CD8-positive, alpha-beta T cell (primary cell): ENCODE measurements at places on chromosomes 5 and 9.

- no peak for DNase-seq
Measured at GRCh38 chr9:100577776-100578448, at the start of gene CAVIN4. CAVIN4 (plus strand) TSS chr9:100578079; CDS start chr9:100578144, 65 bp downstream.

DNA sequence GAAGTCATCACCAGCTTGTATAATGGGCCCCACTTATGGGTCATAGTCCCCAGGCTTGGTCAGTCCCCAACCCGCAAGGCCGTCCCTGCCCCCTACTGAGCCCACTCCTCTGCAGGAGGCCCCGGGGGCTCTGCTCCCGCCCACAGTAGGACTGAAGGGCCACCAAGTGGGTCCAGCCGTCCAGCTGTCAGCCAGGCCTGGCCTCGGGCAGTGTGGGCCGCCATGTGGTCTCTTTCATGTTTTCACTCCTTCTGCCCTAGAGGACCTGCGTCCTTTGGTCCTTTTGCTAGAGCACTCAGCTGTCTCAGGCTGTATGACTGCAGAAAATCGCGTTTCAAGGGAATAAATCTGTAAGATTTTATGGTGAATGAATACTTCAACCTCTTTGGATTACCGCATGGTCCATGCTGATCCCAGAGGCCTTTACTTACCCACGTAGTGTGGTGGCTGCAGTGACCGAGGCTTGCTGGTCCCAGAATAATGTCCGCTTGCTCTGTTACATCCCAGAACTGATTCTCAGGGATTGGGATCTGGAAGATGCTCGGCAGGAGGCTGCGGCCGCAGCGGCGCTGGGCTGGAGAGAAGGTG, 105.7 kb upstream of the FAM120A start:
- DNase-seq = no peak

DNA sequence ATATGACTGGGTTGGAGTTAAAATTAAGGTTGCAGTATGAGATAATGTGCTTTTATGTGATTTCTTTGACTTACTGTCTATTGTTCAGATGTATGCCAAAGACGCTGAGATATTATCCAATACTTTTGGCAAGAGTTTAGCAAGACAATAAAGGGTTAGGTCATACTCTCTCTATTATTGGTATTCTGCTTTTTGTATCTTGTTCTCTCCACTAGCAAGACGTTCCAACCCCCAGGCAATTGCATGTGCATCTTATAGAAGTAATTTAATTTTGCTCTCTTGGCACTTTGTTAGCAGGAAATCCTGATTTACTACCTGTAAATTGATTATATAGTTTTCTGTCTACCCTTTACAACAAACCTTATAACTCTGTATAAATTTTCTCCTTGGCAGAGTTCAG, 1093.6 kb downstream of the CDH9 start:
- no peak for DNase-seq

GRCh38 chr5:143041461-143041860, 271.3 kb downstream of the ARHGAP26 start:
- DNase-seq = no peak

GRCh38 chr5:72600391-72600981, 93.3 kb upstream of the ZNF366 start:
- DNase-seq = no peak

DNA sequence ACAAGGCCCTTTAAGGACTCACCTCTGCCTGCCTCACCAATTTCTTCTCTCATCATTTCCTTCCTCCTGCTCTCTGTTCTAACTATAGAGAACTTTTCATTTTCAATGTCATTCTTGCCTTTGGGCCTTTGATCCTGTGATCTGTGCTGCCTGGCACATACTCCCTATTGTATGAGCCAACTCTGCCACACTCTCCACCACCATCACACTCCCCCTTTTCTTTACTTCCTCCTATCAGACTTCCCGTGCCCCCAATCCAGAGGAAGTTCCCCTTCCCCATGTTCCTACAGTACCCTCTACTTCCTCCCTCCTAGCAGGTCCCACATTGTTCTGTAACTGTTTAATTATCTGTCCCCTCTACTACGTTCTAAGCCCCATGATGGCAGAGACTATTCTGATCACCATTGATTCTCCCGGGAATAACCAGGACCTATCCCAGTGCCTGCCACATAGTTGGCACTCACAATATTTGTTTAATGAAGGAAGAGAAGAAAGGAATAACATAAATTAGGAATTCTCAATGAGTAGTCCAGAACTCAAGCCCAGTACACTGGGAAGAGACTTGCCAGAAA, 27.5 kb downstream of the ADAM19 start:
- no peak for DNase-seq

- DNase-seq = no peak
Measured at GRCh38 chr9:130837643-130838042, 2.6 kb downstream of the ABL1 start.

DNA sequence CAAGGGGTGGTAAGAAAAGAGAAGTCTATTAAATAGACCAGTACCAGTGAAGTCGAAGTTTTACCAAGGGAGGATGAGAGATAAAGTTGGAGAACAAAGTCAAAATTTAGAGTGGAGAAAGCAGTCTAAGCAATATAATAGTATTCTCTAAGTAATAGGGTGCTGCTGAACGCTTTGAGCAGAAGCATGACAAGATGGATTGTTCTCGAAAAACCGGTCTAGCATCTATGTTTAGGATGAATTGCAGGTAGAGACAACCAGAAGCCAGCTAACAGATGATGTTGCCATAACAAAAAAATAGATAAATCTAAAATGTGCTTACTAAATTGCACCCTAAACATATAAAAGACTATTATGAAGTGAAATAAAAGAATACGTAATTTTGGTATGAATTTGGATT, 237.0 kb downstream of the PRELID2 start:
- no peak for DNase-seq

DNA sequence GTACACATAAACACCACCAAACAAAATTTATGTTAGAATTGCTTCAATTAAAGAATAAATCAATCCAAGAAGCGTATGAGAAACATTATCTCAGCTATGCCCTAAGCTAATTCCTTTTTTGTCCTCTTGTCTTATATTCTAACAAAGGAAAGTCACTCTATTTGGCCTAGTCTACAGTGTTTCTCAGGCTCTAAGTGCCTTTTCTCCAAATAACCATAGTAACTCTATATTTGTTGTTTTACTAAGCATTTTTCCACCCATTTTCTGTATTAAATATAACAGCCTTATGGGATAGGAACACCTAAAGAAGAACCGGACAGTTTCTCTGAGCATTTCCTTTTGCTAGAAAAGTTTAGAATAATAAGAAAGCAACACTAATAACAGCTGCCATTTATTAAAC, 120.1 kb upstream of the MTAP start:
- DNase-seq = no peak

GRCh38 chr5:77957931-77958521, 181.9 kb upstream of the TBCA start:
- no peak for DNase-seq

DNA sequence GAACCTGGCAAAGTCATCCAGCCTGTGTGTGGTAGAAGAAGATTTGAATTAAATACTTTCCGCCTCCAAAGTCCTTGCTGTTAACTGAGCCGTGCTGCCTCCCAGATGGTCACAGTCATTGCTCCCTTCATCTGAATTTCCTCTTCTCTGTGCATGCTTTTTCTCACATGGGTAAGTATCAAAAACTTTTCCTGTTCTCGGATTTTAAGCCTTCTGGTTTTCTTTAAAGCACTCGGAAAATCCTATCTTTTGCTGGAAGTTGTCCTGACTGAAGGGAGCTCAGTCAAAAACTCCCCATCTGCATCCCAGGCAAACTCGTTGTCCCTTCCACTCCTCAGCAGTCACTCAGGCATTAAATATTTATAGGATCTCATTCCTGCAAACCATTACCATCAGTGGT, 290.0 kb upstream of the PIK3R1 start:
- DNase-seq = no peak

- DNase-seq = no peak
Measured at GRCh38 chr5:128174951-128175350, 91.4 kb downstream of the SLC12A2 start.

DNA sequence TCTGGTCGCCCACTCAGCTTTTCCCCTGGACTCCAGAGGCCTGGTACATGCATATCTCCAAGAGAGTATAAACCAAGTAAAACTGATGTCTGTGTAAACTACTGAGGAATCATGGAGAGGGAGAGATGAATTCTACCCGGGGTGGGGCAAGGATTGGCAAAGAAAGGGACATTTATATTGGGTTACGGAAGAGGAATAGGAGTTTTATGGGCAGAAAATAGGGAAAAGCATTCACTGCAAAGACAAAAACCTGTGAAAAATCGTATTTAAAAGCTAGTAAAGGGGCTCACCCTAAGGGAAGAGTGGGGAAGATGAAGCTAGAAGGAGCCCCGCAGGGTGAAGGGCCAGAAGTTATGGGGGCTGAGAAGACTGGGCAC, 248.0 kb upstream of the KLF4 start:
- DNase-seq = no peak

GRCh38 chr5:138712791-138713190, 40.4 kb upstream of the CTNNA1 start:
- DNase-seq = no peak

DNA sequence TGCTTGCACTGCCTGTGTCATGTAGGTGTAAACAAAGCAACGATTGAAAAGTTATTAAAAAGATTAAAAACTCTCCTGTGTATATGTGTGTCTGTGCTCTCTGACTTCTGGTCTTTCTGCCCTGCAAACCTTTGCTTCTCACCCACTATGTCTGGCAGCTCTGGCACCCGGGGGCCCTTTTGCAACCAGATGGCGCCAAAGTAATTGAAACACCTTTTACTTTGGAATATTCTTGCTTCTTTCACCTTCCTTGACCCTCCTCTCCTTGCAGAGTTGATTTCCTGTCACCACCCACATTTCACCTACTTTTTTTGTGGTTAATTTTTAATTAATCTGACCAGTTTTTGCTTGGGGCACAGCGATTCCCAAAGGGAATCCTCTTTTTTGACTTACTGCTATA, 275.5 kb downstream of the ARHGEF28 start:
- DNase-seq = no peak

DNA sequence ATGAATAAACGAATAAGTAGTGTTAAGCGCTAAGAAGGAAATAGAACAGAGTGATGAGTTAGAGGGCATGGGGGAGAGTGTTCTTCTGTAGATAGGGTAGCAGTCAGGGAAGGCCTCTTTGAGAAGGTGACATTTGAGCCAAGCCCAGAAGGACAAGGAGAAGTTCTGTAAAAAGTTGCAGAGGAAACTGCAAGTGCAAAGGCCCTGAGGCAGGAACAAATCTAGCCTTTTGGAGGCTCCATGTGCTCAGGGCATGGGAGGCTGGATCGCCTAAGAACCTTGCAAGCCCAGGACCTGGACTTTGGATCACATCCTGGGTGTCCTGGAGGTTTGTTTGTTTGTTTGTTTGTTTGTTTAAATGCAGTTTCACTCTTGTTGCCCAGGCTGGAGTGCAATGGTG, 8.0 kb downstream of the EIF4E1B start:
- no peak for DNase-seq

DNA sequence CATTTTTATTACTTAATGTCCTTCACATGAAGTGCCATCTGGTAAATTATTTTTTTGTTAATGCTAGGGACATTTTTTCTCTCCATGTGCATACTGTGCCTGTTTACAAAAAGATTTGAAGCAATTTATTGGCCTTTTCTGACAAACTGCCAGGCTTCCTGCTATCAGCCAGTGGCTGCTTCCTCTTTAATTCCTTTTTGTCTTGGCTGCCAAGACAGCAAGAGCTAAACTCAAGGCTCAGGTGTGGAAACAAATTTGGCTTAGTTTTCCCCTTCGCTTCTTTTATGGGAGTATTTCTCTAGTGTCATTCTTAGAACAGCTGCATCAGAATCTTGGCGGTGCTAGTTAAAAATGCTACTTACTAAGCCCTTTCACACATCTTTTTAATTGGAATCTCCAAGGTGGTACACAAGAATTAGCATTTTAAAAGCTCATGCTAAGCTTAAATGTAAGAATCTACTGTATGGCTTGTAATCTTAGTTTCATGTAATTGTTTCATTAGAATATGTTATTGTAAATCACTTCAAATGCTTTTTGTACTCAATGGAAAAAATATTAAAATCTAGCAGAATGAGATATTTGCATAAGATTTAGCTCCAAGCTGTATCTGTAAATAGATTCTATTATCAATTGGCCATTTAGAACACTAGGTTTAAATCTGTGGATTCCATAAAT, 134.2 kb upstream of the RASGRF2 start:
- no peak for DNase-seq

DNA sequence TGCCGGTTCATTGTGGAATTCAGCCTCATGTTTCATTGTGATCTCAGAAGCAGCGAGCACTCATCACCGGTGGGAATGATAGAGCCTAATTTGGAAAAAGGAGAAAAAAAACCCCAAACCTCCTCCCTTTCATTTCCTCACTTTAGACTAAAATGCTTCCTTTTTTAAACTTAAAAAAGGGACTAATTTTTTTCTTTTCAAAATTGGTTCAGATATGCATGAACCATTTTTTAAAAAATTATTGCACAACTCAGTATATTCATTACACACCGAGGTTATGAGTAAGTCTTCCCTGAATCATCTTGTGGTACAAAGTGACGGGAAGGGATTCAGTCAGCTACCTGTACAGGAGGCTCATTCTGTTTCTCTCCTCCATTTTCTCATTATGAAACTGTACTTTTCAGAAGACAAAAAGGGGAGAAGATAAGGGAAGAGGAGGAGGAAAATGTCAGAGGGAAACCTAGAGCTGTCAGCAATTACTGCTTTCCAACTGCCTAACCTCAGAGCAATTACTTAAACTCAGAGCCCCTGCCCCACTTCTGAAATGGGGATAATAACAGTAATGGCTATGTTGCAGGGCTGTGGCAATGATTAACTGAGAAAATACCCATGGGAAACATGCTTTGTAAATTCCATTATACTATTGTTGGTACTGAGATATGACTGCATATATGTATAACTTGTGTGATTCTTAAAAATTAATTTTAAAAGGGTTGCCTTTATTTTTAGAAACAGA, 24.0 kb downstream of the GALNT10 start:
- no peak for DNase-seq

GRCh38 chr5:95304711-95305110, 19.8 kb upstream of the MCTP1 start:
- DNase-seq = no peak

GRCh38 chr5:117201001-117201400, 626.4 kb upstream of the SEMA6A start:
- no peak for DNase-seq

DNA sequence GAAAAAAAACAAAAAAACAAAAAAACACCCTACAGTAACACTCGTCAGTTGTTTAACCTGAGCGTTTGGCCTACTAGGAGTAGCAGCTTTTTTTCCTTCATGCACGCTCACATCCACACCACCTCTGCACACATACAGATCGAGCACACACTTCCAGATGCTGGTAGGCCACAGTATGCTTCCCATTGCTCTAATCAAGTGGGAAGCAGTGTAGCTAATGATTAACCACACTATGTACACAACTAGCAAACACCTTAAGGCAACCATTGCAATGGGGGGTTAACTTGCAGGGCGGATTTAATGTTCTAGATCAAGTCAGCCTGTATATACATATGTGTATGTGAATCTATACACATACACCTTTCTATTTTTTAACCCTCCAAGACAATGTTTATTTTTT, 65.5 kb upstream of the GLRX start:
- no peak for DNase-seq

GRCh38 chr5:58675341-58675740, 92.5 kb downstream of the RAB3C start:
- DNase-seq = no peak
